ENCODE measurements at places on chromosomes 4 and X.

- DNase-seq = no peak
Observed at GRCh38 chr4:27304751-27305150, 444.1 kb downstream of the STIM2 start.

DNA sequence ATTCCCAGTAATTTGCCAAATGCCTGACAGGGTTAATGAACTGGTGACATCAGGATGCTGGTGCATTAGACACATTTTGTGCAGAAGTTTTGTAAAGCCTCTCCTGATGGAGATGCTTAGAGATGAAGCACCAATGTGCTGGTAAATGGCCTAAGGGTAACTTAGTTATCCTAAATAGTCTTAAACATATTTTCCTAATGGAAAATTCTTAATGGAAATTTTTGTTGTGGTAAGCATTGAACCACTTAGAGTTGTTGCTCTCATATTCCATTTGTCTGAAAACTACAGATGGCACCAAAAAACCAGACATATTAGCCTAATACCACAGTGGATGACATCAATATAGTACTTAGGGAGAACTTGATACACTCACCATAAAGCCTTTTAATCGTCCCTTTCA, 154.5 kb upstream of the ANK2 start:
- no peak for DNase-seq

DNA sequence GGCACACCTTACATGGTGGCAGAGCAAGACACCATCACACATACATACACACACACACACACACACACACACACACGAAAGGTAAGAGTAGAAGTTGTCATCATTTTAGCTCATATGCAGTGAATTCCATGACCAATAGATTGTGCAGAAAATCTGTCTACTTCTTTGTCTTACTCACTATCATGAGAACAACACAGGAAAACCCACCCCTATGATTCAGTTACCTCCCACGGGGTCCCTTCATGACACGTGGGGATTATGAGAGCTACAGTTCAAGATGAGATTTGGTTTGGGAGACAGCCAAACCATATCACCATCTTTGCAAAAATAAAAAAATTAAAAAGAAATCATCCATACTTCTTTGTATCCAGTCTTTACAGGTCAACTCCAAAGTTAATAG, 221.1 kb downstream of the BMPR1B start:
- no peak for DNase-seq

DNA sequence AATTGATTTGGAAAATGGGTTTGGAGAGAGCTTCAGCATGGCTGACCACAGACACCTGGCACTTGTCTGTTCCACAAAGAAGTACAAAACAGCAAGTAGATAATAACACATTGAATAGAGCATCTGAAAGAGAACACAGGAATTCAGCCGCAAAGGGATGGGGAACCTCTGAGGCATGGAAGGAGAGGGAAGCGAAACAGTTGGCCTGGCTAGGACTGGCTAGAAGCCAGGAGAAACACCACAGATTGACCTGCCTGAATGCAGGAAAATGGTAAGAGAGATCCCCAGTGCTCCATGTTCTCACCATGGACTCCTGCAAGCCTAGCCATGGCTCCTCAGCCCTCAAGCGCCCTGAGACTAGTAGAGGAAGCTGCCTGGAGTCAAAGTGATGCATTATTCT, 169.7 kb upstream of the SH3RF1 start:
- DNase-seq = no peak

- DNase-seq = no peak
Observed at GRCh38 chr4:143354990-143355389, 18.3 kb downstream of the GAB1 start.

GRCh38 chr4:101596781-101597552, 193.6 kb upstream of the BANK1 start:
- no peak for DNase-seq

- DNase-seq = no peak
Observed at GRCh38 chrX:13652287-13652793, 601 bp upstream of the TCEANC start.

DNA sequence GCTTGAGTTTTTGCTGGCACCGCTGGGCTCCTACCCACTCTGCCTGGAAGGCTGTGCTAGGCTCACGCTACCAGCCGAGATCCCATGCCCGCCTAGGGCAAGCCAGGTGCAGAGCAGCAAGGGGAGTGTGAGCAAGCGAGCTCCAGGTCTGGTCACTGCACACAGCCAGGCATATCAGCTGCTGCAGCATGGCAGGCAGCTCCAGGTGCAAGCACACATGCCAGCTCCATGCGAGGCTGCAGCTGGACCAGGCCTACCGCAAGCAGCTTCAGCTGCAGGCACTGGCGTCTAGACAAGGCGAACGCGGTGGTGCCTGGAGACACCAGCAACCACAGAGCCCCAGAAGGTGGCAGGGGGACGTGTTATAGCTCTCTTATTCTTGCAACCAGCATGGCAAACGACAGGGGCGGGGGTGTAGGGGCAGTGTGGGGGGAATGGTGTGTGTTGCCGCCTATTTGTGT, 614.7 kb upstream of the EPHA5 start:
- peak; percentile 86 for DNase-seq

DNA sequence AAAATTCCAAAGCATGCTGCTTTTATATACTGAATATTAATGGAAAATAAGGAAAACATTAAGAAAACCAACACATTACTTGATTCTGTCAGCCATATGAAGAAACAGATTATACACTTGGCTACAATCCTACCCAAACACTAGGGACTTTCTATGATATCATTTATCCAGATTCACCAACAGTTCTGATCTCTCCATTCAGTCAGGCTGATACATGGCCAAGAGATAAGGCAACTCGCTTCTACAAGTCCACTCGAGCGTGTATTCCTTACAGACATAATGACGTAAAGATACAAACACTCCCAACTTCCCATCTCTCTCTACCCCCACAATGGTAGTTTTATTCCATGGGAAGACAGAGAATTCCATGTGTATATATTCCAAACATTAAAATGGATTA, 44.5 kb downstream of the NEK1 start:
- DNase-seq = no peak

DNA sequence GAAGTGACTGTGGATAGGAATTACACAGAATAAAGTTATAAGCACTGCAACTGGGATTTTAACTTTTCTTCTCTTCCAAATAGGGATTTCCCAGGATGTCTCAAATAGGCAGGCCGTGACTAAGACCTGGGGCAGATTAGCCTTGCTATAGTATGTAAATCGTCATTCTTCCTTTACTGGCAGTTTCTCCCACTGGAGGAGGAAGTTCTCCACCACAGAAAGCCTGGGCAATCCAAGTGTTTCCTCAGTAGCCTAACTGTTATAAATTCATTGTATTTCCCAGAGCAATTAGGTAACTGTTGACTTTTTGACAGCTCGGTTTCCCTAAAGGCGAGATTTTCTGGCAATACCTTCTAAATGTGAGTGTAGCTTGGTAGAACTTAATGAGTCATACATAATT, at the start of gene TNIP3:
TSS of gene TNIP3 (minus strand) at position 31 of the 400 bp plus-strand sequence. CDS start 196 bp downstream, outside the sequence.
- no peak for DNase-seq

DNA sequence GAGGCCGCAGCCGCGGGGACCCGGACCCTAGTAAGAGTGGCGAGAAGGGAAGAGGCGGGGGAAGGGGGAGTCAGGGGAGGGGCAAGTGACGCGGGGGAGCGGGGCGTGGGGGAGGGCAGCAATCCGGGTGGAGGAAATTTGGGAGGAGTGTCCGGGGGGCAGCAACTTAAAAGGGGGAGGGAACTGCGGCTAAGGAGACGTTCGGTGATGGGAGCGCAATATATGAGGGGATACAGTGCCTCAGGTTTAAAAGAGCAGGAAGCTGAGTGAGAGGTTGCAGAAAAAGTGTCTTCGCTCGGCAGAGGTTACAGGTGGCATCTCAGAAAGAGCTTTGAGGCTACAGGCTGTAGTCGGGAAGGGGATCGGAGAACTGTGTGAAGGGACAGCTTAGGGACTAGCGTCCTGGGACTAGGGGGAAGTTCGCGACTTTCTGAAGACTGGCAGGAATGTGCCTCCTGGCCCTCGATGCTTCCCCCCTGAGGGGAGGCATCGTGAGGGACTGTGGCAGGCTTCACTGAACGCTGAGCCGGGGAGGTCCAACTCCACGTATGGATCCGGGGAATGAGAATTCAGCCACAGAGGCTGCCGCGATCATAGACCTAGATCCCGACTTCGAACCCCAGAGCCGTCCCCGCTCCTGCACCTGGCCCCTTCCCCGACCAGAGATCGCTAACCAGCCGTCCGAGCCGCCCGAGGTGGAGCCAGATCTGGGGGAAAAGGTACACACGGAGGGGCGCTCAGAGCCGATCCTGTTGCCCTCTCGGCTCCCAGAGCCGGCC, 519 bp downstream of the FOXO4 start:
- no peak for DNase-seq

GRCh38 chr4:153266988-153267387, 62.7 kb downstream of the TRIM2 start:
- DNase-seq = no peak

GRCh38 chr4:86452924-86453531, 93.2 kb upstream of the MAPK10 start:
- no peak for DNase-seq

GRCh38 chr4:156954587-156954986, 17.0 kb downstream of the PDGFC start:
- no peak for DNase-seq

DNA sequence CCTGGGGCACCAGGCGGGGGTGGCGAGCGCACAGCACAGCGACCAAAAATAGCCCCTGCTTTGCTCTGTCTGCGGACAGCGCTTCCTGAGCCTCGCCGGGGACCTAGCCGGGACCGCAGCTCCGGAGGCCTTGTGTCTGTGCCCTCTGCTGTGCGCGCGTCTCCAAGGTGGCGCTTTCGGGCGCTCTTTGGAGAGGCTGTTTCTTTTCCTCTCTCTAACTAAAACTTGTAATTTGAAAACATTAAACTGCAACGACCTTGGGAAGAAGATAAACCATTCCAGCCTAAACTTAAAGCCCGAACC, 3.4 kb downstream of the ARX start:
- no peak for DNase-seq

DNA sequence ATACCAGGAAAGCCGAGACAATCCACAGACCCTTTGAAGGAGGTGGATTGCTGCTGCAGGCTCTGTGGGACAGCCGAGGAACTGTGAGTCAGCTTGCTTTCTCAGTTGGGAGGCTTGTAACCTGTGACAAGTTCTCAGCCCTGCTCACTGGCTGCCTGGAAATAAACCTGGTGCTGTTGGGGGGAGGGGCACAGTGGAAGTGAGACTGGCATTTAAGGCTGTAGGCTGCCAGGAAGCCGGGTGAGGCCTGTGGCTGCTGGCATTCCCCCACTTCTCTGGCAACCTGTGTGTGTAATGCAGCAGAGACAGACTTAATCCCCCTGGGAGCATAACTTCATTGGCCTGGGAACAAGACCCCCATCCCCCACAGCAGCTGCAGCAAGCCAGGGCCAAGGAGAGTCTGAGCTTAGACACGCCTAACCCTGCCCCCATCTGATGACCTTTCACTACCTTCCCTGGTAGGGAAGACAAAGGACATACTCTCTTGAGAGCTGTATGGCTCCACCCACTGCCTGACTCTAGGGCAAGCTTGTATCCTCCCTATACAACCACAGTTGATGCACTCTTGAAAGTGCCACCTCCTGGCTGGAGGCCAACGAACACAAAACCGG, 64.1 kb downstream of the ALPK1 start:
- no peak for DNase-seq

GRCh38 chrX:149003863-149004660, 501.0 kb downstream of the IDS start:
- DNase-seq = no peak

GRCh38 chr4:76699751-76700310, 198.1 kb downstream of the SOWAHB start:
- DNase-seq = no peak

DNA sequence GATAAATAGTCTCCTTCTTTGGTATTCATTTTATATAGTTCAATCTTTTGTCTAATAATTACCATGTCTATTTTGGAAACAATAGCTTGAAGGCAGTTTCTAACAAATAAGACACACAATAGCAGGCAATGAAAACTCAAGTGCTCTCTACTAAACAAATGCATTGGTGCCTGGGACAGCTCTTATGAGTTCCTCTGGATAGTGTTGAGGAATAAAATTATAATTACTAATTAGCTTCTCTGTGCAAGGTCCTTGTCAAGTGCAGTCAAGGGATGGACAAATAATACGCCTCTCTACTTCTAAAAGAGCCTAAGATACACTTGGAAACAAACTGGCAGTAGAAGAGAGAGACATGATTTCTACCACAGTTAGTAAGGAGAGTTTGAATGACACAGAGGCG, 229.0 kb upstream of the GLRA2 start:
- no peak for DNase-seq

- no peak for DNase-seq
Observed at GRCh38 chr4:7313347-7313811, 121.0 kb downstream of the SORCS2 start.

Measured in mesenteric fat pad (tissue), 1 donor.